ENCODE measurements at places on chromosomes 16 and 17.

GRCh38 chr16:80002261-80002660 lies 401.7 kb upstream of the MAF start:
- DNase-seq: no peak

DNA sequence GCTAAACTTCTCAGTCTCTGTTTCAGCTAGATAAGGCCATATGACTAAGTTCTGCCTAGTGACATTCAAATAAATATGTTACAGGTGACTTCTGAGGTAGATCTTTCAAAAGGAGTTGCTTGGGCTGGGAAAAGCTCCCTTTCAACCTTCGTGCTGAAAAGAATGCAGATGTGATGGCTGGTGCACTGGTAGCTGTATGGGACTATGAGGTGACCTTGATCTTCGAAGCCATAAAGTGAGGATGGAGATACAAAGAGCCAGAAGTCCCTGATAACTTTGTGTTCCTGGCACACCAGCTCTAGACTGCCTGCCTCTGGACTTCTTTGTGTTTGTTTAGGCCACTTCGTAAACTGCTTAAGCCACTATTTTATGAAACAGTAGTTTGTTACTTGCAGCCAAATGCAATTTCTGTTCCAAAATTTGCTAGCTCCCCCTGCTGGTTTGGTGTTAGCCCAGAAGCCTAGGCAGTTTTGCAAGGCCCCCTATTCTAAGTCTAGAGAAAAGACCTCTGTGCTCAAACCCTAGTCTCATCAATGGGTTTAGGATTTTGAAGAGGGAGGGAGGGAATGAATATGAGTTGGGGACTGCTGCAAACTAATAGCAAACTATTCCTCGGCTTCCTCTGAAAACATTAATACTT lies 23.3 kb upstream of the ERCC4 start:
- DNase-seq: no peak

DNA sequence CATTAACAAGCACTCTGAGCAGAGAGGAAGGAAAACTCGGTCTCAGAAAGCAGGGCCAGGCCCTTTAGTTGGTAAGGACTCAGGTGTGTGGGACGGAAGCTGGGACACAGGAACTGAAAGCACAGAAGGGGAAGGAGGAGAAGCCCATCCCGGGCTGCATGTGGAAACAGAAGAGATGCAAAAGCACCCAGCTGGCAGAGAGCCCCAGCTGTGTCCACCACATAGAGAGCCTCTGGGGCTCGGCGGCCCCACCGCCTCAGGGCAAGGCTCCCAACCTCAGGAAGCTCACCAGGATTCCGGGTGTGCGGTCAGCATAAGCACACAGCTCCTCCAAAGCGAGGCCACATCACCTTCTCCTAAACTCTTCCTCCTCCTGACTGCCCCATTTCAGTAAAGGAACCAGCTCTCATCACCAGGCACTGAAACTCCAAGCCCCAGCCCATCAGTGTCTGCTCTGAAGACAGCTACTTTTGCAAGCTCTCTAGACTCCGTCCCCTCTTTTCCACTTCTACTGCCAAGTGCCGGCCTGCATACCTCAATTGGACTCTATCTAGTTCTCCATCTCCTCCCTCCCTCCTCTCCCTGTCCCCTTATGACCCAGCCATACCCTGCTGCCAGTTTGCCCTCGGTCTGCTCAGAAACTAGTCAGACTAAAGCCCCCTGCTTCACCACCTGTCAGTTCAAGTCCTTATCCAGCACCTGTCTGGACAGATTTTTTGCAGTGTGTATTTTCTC lies 6.0 kb downstream of the ST3GAL2 start:
- no peak for DNase-seq

DNA sequence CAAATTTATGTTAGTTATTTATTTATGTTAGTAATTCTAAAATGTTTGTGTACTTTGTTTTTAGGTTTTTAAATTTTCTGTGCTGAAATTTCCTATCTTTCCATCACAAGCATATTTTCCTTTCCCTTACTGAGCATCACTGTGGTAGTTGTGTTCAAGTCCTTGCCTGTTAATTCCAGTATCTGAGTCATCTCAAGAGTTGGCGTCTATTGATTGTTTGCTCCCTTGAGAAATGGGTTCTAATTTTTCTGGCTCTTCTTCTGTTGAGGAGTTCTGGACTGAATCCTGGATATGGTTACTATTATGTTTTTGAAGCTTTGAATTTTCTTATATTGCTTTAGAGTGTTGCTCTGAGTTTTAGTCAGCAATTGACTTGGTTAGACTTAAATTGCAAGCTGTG lies 56.3 kb downstream of the GAN start:
- no peak for DNase-seq

- DNase-seq: no peak
Observed at GRCh38 chr17:40301315-40301714, 7.7 kb upstream of the RARA start.

- no peak for DNase-seq
Observed at GRCh38 chr17:1182811-1183170, 3.0 kb upstream of the ABR start.

GRCh38 chr17:65290056-65290455 lies 152.9 kb downstream of the RGS9 start:
- DNase-seq: no peak

DNA sequence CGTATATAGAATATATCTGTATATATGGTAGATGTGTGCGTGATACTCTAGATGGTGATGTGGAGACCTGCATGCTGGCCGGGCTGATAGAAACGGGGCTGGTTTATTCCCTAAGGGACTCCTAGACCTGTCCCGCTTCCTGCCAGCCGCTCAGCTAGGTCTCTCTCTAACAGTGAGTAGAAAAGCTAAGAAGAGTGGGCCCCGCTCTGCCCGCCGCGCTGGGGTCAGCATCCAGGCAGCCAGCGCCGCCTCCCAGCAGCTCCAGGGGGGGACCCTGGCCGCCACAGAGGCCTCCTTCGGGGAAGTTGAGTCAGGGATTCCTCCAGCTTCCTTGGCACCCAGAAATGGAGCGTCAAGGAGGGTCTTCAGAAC lies 9.4 kb downstream of the CYGB start:
- no peak for DNase-seq

DNA sequence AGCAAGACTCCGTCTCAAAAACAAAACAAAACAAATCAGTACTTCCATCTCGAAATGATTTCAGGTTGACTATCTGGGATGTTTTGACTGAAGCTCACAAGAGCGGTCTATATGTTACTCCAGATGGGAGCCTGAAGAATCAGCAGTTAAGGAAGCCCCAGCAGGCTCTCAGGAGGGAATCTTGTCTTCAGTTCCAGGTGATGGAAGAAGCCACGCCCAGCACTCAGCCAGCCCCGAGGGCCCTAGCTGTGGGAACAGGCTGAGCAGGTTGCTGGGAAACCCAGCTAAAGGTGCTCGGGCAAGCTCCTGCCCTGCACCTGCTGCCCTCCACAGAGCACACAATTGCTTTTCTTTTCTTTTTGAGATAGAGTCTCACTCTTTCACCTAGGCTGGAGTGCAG lies 32.4 kb downstream of the WIPI1 start:
- no peak for DNase-seq

GRCh38 chr17:48127371-48128051 lies 19.9 kb downstream of the SNX11 start:
- no peak for DNase-seq

GRCh38 chr17:58312021-58312630 lies 16.5 kb downstream of the TSPOAP1 start:
- DNase-seq: no peak

DNA sequence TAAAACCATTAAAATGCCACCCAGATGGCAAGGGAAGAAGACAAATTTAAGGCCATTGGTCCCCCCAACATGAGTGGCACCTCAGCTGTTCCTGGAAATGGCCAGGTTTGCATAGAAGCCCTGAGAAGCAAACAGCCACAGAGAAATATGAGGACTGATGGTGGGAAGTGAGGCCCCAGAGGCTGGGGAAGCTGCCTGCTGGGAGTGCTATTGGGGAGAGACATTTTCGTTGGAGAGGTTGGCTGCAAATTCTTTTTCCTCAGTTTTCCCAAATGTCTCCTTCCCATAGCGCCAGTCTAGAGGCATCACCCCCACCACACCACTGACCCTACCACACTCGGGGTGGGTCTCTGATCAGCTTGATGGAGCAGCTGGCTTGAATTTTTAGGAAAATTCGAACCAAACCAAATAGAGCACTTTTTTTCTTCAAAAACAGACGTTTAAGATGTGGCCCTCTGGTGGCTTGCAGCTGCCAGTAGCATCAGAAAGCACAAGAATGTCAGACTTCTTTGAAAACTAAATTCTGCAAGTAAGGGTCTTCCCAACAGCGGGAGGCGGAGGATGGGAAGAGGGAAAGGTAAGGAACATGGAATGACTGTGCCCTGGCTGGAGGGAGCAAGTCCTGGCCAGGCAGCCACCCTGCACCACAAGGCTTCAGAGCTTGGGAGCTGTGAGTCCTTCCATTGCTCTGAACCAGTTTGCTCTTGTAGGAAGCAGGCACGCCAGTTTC lies 13.2 kb upstream of the SLC12A3 start:
- DNase-seq: no peak

GRCh38 chr16:55478827-55479429 lies at the start of gene MMP2:
Gene MMP2, plus strand, starts transcription at chr16:55479198. Its CDS starts 282 bp downstream, at chr16:55479480.
- no peak for DNase-seq

- no peak for DNase-seq
Observed at GRCh38 chr16:46701615-46702014, 12.2 kb downstream of the ORC6 start.

GRCh38 chr16:1548233-1548632 lies 14.8 kb downstream of the TMEM204 start:
- no peak for DNase-seq
